ENCODE measurements at places on chromosomes 16 and 17. TPM values are rescaled to one million over a fixed set of nuclear protein-coding genes. Genes with fewer than 3 reads are reported as not detected.
A peak's percentile ranks its signal among the peaks of the same experiment; 100 is the strongest.

The SCARF1 gene
- 8.4 TPM for total RNA-seq

The CD300LB gene
- 0.24 TPM for total RNA-seq

The KRT25 gene
- total RNA-seq, result not detected

The ARL5C gene
- 2.6 TPM for total RNA-seq

The KRTAP3-2 gene
- 31.1 TPM for total RNA-seq

The CMTM1 gene
- 10.8 TPM for total RNA-seq

The LGALS9C gene
- total RNA-seq, result 0.48 TPM

The SLC13A2 gene
- total RNA-seq, result 0.72 TPM

The RNFT1 gene
- total RNA-seq, result 17.3 TPM

The CCDC92B gene
- 0.48 TPM for total RNA-seq

DNA sequence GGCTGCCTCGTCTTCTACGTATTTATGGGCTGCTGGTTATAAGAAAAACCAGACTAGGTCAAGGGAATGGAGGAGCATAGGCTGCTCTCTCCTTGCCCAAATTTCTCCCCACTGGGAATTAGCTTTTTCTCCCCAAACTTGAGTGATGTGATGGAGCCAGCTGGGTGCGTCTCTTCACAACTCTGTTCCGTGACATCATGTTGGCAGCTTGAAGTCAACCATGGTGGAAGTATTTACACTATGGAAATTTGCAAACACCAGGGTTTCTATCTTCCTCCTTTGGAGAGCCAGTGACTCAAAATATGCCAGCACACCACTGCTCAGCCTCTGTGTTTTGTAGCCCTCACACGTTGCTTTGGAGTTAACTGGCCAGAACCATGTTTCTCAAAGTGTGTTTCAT, 78.1 kb downstream of the OR1D5 start:
- DNase-seq, result no peak

DNA sequence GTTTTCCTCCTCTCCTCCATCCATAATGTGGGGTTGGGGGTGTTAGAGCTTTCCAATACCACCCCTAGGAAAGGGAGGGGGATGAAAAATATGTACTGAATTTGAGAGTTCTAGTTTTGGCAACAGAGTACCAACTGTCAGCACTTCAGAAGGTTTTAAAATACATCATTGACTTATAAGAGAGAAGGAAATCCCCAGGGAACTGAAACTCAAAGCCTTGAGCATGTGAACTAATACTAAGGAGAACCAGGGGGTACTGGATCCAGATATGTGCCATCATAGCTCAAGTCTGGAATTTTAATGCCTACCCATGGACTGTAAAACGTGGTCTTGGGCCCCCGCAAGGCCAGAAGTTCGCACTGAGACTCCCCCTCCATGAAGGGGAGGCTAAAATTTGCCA, 15.8 kb downstream of the CACNG5 start:
- peak; percentile 4 for DNase-seq

DNA sequence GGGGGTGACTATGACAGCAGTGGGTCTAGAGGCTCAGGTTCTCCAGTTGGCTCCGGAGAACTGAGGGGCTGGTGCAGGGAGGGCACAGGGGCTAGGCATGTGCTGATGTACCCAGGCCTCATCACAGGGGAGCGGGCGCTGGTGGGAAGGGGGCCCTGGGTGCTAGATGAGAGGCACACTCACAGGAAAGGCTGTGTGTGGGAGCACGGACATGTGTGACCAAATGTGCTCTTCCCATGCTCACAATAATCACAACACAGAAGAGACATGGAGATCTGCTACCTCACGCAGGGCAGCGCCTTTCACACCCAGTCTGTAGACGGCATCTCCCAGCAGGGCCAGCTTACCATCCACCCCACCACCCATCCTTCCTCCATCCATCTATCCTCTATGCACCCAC, 17.4 kb upstream of the RASD1 start:
- DNase-seq, result no peak

- DNase-seq, result no peak
These were observed 31.6 kb downstream of the IQCK start for GRCh38 chr16:19749571-19750080.

DNA sequence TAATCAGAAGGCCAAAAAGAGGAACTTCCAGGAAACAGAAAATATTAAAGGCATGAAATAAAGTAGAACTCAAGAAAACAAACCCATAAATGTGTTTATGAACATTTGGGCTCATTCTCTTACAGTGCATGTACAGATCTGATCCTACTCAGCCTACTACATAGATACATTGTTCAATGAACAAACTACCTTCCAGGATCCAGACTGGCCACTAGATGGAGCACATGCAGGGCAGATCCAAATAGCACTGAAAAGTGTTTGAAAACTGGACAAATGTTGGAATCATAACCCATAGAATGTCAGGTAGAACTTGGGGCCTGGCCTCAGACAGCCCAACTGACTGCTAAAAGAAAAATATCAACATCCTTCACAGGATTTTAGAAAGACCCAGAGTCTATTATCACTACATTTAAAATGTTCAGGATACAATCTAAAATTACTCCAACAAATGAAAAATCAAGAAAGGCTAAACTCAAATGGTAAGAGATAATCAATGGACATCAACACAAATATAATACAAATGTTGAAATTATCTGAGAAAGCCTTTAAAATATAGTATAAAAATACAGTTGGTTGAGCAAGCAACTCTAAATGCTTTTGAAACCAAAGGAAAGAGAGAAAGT, 122.4 kb upstream of the NUDT7 start:
- peak; percentile 51 for DNase-seq

GRCh38 chr17:54524501-54524900, 376.2 kb upstream of the TOM1L1 start:
- no peak for DNase-seq

DNA sequence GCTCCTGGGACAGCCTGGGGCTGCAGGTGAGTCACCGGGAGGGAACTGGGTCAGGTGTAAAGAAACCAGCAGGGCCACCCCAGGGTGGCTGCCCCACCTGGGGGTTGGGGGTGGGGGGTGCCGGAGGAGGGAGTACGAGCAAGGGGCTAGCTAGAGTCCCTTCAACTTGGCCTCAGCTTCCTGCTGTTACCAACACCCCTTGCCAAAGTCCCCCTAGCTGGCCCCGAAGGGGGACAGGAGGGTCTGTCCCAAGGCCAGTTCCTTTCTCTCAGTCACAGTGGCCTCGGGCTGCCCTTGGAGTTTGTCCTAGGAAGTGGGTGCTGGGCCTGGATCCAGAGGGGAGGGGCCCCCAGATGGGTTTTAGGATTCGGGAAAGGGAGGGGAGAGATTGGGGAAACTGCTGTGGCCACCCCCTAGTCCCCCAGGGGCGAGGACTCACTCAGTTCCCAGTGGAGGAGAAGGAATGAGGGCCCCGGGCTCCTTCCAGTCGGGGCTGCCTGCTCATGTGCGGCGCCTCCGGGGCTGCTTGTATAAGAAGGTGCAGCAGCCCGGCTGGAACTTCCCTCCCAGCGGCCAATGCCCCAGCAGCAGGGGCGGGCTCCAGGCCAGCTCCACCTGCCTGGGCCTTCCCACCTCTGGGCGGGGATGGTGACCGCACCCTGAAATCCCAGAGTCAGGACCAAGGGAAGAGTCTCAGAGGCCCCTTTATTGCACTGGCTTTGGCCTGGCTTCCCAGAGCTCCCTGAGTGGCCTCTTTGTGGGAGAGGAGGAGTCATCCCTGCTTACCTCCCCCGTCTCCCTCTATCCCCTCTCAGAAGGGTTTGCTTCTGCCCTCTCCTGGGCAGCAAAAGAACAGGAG, 7.3 kb downstream of the ARHGAP27 start:
- peak; percentile 81 for DNase-seq

- DNase-seq, result no peak
These were observed 210.8 kb downstream of the FTO start for GRCh38 chr16:53914736-53915135.

All from umbilical cord (tissue), 2 donors.